ENCODE measurements at places on chromosomes 7 and 10.
A peak's percentile ranks its signal among the peaks of the same experiment; 100 is the strongest.

- DNase-seq: no peak
Observed at GRCh38 chr10:77177589-77177988, 460.0 kb downstream of the KCNMA1 start.

DNA sequence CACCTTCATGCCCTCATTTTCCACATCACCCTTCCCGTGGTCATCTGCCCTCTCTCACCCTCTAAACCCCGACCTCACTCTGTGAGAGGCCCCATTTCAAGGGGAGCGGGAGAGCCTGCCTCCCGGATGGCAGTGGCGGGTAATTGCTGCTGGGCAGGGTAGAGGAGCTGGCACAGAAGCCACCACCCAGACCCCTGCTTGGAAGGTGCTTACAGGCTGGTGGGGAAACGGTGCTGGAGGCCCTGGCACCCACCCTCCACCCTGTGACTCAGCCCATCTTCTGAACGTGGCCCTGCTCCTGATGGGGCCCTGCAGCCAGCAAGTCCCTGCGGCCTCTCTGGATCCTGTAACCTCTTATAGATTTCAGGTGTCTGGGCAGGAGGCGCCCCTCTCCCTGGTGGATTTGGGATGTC is 10.6 kb upstream of the PWWP2B start:
- no peak for DNase-seq

- DNase-seq: no peak
Observed at GRCh38 chr10:82813856-82814255, 938.9 kb downstream of the NRG3 start.

DNA sequence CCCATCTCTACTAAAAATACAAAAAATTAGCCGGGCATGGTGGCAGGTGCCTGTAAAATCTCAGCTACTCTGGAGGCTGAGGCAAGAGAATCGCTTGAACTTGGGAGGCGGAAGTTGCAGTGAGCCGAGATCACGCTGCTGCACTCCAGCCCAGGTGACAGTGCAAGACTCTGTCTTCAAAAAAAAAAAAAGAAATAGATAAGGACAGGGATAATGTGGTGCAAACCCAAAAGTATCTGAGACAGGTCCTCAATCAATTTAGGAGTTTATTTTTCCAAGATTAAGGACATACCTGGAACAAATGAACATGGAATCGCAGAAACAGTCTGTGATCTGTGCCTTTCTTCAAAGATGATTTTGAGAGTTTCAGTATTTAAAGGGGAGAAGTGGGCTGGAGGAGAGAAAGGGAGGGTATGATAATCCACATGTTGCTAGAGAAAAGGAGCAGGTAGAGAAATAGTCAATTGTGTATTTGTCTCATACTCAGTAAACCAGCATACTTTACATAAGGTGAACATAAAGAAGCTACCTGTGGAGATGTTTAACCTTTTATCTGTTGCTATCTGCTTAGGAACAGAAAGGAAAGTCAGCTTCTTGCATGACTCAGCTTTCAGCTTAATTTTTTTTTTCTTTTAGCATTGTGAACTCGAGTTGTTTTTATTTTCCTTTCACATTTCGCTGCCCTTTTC is 4.9 kb upstream of the MTPN start:
- no peak for DNase-seq

DNA sequence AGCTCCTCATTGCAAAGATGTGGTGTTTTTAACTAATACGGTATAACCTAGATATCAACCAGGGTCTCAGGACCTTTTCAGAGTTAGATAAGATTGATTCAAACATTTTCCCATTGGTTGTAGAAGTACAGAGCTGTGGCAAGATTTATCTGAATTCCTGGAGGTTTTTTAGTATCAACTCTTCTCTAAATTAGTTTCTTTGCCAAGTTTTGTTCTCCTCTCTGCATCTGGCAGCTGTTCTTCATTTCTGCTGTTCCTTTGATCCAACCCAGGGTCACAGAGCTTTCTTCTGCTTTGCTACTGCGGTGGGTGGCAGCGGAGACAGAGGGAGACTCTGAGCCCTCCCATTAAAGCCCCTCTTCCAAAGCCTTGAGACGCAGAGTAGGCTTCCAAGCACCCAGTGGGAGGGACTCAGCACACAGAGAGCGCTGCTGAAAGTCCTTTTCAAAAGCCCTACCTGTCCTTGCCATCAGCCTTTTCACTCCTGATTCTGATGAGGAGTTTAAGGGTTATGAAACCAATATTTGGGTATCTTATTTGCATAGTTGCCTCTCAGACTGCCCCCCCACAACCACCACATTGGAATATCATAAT is 146.3 kb upstream of the EEPD1 start:
- no peak for DNase-seq

DNA sequence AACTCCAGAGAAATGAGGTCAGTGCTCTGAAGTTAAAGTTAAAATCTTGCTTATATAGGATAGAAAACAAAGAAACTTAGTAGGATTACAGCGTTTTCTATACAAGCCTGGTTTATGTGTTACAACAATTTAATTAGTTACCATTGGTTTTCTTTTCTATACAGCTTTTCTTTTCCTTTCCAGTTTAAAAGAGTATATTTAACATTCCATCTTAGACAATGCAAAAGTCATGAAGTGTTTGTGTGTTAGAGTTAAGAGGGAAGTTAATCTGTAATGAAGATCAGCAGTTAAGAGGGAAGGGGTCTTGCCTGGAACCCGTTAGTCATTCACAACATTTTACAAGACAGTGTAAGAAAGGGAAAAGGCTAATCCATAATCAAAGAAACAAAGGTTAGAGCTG is 338.3 kb downstream of the OTUD1 start:
- DNase-seq: no peak

- no peak for DNase-seq
Observed at GRCh38 chr10:4120096-4120853, 335.3 kb upstream of the KLF6 start.

DNA sequence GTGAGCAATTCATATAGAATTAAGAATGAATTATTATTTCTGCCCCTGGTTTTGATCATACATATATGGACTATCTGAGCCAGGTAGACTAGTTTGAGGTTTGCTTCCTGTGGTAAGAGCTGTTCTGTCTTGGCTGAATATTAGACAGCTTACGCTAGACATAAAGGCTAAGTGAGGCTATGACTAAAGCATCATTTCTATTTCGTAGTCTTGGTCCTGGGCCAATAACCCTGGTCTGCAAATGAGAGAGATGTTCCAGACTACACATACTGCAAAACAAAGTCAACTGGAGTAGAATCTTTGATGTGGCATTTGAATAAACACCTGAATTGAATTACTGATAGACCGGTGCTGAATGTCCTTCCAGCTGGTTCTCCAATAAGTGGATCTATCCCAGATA is 40.8 kb upstream of the CACNB2 start:
- no peak for DNase-seq

GRCh38 chr7:26334166-26334859 is 42.7 kb downstream of the SNX10 start:
- no peak for DNase-seq

DNA sequence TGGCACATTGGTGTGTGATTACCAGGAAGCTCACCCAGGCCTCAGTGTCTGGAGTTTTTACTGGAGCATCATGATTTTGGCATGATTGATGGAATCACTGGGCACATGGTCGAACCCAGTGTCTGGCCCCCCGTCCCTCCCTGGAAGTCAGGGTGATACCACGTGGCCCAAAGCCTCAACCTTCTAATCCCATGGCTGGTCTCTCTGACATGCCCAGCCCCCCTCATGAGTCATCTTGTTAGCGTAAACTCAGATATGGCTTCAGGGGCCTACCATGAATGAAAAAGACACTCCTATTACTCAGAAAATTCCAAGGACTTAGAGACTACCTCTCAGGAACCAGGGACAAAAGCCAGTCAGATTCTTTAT is 109.3 kb downstream of the GRK5 start:
- DNase-seq: no peak

DNA sequence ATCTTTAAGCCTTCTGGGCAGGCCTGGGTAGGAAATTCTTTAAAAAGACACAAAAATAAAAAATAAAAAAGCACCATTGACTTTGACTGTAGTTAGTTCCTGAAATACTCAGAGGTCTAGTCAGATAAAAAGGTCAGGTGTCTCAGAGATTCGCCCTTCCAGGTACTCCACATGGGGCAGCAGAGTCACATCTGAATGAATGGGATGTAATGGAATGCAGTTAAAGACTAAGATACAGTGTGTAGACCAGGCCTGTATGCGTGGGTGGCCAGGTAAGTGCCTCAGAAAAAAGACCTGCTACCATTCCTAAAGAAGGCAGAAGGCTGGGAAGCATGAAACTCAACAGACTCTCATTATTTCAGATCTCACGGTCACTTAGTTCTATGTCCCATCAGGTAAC is 68.6 kb upstream of the SEM1 start:
- no peak for DNase-seq

DNA sequence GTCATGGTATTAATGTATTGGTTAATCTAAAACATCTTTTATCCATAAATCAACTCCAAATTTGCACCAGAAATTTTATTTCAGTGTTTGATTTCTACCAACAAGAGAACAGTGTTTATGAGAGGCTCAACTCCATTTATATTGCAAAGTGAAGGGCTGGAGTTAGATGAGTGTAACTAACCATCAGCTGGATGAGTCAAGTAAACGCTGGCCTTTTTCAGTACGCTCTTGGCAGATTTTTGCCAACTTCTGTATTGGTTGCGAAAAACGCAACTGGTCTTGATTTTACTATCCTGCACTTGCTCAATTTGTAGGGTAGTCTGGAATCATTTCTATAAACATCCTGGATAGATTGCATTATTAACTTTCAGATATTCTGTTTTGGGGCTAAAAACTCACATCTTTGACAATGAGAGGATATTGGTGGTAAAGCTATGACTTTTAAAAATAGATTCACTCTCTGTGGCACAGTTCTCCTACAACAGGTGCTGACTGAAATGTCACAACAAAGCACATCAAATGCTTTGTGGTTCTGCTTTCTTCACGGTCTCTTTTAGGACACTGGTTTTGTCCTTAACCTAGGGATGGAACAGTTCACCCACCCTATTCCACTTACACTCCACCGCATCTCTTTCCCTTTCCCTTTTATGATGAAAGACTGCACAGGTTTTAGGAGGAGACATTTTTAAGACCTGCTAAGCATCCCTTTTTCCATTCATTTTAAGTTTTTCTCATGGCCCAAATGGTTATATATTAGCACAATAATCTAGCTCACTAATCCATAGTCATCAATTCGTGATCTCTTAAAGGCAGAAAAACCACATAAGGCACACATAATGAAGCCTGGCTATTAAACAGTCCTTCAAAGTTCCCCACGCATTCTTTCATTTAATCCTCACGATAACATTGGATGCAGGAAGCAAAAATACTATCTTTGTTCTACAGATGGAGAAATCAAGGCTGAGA is 12.8 kb downstream of the CACNA2D1 start:
- DNase-seq: no peak

GRCh38 chr10:5622186-5622960 is 44.0 kb downstream of the ASB13 start:
- DNase-seq: no peak

GRCh38 chr10:46268076-46268881 is 18.5 kb upstream of the ANTXRL start:
- no peak for DNase-seq

DNA sequence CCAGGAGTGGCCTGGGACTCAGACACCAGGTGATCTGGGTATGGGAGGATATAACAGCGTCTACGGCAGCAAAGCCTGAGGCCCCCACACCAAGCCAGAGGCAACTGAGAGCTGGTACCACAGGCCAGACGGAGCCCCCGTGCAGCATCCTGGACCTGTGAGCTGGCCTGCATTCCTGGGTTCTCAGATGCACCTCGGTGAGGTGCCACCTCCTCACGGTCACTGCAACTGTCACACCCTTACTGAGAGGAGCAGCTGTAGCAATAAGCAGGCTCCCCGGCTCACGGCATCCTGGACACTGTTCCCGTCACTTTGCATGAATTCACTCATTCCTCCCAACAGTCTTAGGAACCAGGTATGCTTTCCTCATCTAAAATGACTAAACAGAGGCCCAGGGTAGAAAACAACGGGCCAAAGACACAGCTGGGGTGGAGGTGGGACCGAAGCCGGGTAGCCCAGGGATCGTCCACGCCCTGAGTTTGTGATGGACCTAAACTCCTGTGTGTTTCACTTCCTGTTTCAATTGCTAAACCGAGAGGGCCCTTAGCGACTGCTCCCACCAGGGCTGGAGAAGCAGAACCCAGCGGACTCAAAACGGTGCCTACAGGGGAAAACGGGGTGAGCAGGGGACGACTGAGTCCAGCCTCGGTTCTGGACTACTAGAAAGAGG is 98.7 kb downstream of the CTBP2 start:
- no peak for DNase-seq

DNA sequence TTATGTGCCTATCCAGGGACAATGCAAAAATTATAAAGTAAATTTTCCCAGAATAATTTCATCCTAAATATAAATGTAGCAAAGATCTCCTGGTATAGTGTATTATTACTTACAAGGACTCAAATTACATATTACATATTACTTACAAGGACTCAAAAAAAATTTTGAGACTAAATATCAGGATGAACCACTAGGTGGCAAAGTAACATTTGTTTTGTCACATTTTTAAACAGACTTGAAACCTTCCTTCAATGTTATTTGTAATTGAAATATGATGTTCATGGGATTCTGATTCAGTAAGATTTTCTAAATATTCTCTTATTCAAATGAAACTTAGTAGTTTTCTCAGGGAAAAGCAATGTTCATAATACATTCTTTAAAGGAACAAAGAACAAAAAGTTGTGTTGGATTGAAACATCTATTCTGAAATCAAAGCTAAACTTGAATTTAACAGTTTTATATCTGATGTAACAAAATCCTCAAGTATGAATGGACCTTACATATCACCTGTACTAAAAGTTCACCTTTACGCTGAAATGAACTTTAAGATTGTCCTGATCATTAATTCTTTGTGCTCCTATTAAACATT is 74.3 kb upstream of the GNAI1 start:
- peak; percentile 8 for DNase-seq

Measured in NCI-H2107 (cell line).